CD4-positive, alpha-beta T cell treated with Interleukin-21 for 1 hour (primary cell): ENCODE measurements at places on chromosomes 3 and 15.

- DNase-seq = no peak
Measured at GRCh38 chr15:27934782-27935181, 164.3 kb downstream of the OCA2 start.

GRCh38 chr3:72004749-72005292 is 219.9 kb upstream of the PROK2 start:
- DNase-seq = no peak

GRCh38 chr3:169305460-169305859 is 358.1 kb downstream of the MECOM start:
- DNase-seq = no peak

DNA sequence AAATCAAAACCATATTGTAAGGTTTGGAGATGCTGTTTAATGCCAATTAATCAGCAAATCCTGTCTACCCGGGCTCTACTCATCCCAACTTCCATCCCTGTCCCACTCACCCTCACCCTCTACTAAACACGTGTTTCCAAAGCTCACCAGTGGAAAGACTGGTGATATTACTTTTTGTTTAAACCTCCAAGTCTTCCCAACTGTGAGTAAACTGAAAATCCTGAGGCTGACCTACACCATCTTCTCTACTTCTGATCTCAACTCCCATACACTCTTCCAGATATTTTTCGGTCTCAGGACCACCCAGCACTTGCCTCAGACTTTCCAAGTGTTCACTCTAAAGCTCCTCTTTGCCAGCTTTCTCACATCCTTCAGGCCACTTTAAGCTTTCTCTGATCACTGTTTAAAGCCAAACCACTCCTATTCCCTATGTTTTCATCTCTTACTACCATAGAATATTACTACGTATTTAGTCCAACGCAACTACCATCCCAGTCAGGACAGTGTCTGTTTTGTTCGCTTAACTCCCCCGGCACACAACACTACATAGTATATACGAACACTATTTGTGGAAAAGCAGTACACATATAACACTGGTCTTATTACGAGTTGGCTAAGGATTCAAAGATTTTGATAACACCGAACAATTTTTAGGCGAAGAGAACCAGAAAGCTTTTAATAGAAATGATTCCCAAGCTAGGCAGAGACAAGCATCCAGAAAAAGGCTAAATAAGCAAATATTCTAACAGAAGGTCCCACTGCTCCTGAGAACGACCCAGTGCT is 684 bp downstream of the RPL4 start:
- DNase-seq = no peak

DNA sequence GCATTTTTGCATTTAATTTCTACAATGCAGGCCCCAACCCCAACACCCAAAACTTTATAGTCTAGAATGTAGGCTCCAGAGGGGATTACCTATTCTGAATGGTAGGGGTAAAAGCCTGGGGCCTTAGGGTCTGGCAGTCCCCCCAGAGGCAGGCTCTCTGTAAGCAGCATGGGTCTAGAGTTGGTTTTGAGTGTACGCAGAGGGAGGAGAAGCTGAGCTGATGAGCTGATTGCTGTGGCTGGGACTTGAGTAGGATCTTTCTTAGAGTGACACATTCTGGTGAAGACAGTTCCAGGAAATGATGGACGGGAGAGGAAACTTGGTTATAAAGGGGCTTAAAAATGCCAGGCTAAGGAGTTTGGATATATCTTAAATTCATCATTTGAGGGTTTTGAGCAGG is 2.1 kb downstream of the LPP start:
- DNase-seq = no peak

GRCh38 chr15:38266247-38266986 is 13.8 kb downstream of the SPRED1 start:
- no peak for DNase-seq

- no peak for DNase-seq
Measured at GRCh38 chr3:161568671-161569070, 72.1 kb downstream of the OTOL1 start.

DNA sequence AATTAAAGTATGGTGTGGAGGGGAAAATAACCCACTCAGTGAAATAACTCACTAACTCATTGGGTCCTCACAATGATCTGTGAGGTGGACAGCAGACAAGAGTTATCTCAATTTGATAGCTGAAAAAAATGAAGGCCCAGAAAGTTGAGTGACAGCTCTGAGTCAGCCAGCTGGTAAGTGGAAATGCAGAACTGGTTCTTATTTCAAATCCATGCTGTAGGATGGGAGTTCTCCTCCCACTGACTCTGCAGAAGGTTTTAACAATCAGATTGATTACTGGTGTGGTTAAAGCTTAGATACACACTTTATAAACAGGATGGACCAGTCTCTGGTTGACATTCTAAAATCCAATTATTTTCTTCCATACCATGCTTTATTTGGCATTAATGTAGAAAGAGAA is 87.0 kb upstream of the LMOD3 start:
- DNase-seq = no peak

DNA sequence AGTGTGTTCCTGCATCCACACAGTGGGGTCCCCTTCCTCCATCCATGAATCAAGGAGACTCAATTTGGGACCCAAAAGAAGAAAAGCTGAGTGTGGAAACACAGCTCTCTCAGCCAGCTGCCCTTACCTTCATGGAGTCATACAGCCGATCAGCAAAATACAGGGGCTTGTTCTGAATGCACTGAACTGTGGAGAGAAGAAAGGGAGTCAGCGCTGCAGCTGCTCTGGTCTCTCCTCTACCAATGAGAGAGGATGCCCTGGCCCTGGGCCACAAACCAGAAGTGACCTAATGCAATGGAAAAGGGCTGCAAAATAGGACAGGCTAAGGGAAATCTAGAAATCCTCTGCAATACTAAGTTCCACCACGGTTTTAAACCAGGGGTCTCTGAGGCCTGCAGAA is 46.7 kb downstream of the ANXA2 start:
- DNase-seq = no peak

- no peak for DNase-seq
Measured at GRCh38 chr3:72352176-72352575, 496.1 kb downstream of the SHQ1 start.

GRCh38 chr3:119918992-119919933 is 137.4 kb downstream of the NR1I2 start:
- no peak for DNase-seq

DNA sequence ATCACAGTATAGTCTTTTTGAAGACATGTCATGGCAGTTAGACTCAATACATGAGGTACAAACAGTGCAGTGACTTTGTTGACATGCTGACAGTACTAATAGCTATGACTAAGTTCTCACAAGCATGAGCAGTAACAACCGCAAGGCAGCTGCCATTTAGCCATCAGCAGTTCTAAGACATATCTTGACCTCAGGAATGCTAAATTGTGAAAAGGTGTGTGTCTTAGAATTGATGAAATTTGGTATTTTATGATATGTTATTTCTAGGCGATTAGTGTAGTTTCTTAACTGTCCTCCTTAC is 60.7 kb upstream of the FURIN start:
- DNase-seq = no peak

- peak; percentile 51 for DNase-seq
Measured at GRCh38 chr3:153291059-153291685, 129.1 kb downstream of the RAP2B start.

- no peak for DNase-seq
Measured at GRCh38 chr3:180401226-180401625, 200.7 kb upstream of the TTC14 start.

GRCh38 chr3:29284497-29284896 is 3.6 kb downstream of the RBMS3 start:
- no peak for DNase-seq

DNA sequence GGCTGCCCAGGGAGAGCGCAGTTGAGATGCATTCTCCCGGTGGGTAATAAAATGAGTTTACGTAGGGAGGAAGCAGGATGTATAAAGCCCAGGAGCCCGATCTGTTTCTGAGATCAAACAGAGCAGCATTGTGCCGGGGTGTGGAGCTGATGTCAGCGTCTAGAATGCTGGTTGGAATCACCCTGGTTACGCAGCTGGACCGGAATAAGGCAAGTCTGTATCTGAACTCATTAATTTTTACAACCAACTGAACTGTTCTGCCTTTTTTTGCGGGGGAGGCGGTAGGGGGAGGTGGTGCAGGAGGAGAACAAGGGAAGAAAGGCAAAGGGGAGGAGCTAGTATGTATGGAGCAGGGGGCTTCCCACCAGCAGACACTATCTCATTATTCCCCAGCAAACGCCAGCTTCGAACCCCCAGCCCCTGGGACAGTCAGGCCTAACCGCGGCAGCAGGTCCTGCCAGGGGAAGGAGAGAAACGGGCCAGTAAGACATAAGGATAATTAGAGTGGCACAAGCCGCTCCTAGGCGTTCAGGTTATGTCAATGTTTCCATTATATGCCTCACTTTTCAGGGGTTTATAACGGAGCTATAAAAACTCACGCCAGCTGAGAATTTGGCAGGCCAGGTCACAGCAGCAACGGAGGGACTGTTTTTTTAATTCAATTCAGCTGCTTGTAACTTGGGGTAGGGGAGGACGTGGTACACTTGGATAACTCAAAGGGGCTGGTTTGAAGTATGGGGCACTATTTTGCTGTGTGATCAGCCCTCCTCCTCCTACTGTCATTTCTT is 175.3 kb upstream of the HES1 start:
- no peak for DNase-seq

GRCh38 chr3:192816351-192816750 is 89.0 kb upstream of the FGF12 start:
- peak; percentile 43 for DNase-seq

GRCh38 chr15:68609629-68610028 is 30.8 kb downstream of the CORO2B start:
- DNase-seq = no peak

- DNase-seq = no peak
Measured at GRCh38 chr3:135513106-135514059, 452.1 kb upstream of the PPP2R3A start.

- no peak for DNase-seq
Measured at GRCh38 chr3:141863491-141863890, 13.0 kb upstream of the ATP1B3 start.

DNA sequence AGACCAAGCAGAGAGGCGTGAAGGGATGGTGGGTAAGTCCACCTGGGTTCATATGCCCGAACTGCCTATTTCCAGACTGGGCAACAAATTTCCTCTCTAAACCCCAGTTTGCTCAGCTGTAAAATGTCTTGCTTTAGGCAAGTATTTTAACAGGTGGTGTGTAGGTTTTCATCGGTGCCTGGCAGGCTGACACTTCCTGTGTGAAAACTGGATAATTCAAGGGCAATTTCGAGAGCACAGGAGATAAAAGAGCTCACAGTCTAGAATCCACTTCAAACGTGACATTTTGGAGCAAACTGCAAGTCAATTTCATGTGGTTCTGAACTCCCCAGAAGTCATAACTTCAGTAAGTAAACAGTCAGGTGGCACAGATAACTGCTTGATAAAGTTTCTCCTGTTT is 112.2 kb downstream of the OXNAD1 start:
- DNase-seq = peak; percentile 46

DNA sequence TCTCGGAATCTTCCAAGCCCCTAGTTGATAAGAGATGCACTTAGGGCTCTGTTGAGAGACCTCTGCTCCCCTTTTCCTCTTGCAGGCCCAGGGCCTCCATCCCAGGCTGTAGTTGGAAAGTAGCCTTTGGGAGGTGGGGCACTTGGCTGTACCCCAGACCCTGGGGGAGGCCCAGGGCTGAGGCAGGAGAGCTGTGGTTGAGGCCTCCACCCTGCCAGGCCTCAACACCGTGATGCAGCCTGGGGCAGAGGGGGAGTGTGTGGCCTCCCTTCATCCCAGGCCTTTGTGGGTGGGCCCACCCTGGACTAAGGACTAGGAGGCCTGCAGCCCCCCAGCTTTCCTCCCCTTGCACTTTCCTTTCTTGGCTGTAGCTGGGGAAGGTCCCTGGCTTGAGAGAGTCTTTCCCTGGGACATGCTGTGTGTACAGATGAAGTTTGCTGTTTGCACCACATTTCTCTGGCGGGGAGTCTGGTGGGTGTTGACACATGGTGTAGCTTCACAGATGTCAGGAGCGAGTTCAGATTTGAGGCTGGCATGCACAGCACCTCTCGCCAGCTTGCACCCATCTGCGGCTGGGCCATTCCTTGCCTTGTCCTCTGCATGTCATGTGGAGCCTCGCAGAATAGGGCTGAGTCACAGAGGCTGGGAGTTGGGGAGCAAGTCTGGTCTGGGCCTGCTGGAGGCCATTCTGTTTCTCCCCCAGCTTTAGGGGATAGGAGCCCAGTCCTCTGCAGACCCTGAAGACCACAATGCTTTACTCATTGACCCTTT is 13.7 kb downstream of the PLEKHO2 start:
- no peak for DNase-seq

- DNase-seq = no peak
Measured at GRCh38 chr15:77475001-77475400, 54.3 kb downstream of the HMG20A start.

DNA sequence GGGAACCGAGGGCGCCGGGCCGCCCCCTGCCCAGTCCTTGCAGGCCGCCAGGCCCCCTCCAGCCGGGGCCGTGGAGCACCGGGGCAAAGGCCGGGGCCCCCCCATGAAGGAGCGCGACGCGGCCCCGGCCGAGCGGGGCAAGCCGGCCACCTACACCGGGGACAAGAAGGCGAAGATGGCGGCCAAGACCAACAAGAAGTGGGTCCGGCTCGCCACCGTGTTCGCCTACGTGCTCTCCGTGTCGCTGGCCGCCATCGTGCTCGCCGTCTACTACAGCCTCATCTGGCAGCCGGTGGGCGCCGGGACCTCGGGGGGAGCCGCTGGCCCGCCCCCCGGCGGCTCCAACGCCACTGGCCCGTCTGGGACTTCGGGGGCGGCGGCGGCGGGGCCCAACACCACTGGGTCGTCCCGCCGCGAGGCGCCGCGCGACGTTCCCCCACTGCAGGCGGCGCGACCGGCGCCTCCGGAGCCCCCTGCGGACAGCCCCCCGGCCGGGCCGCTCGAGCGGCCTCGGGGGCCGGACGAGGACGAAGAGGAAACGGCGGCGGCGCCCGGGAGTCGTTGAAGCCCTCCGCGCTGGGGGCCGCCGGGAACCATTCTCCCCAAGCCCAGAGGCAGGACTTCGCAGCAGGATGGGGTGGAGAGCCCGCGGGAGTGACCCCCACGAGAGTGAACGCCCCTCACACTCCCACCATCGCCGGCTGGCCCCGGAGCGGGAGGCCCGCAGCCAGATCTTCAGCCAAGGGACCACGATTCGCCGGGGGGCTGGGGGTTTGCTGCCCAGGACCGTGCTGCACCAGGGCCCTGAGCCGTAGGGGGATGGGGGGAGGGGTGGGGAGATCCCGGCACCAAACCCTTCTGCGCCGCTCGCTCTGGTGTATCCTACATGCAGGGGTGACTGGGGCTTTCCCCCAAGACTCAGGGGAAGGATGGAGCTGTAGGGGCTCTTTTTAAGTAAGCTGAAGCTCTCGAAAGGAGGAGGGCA is 753 bp downstream of the INAFM2 start:
- DNase-seq = peak; percentile 27
